CD4-positive, alpha-beta T cell treated with Interleukin-4 for 4 hours (primary cell): ENCODE measurements at places on chromosomes 2 and 18.

DNA sequence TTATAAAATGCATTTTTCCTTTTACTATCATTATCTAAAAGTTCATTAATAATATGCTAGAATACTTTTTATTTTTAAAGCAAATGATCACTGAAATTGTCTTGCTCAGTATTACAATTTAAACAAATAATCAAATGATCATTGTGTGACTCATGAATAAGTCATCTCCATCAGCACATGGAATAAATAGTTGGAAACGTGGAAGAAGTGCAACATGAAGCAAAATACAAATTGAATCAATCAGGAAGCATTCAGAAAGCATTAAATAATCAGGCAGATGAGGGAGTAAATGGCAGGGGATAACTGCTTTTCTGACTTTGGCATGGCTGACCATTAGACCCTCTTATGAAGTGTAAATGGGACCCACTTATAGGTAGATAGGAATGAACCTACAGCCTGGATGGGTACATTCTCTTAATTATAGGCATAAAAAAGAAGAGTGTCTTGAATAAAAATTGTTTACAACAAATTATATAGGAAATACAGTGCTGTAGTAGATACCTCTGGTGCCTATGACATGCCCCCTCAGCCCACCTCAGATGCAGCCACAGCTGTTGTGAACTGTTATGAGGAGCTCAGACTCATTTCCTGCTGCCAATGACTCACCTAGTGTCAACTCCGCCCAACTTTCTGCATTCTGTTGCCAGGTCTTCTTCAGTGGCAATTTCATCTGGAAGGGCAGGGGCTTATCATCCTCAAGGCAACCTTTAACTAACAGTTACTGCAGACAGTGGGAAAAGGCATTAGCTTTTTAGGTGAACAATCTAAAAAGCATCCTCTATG is 936.0 kb downstream of the TRIB2 start:
- no peak for DNase-seq

- DNase-seq: peak; percentile 12
These were observed 93.3 kb upstream of the EML6 start for GRCh38 chr2:54629914-54630857.

- no peak for DNase-seq
These were observed 58.2 kb downstream of the LONRF2 start for GRCh38 chr2:100264121-100264520.

- no peak for DNase-seq
These were observed 45.3 kb downstream of the SMAD7 start for GRCh38 chr18:48905513-48905912.

DNA sequence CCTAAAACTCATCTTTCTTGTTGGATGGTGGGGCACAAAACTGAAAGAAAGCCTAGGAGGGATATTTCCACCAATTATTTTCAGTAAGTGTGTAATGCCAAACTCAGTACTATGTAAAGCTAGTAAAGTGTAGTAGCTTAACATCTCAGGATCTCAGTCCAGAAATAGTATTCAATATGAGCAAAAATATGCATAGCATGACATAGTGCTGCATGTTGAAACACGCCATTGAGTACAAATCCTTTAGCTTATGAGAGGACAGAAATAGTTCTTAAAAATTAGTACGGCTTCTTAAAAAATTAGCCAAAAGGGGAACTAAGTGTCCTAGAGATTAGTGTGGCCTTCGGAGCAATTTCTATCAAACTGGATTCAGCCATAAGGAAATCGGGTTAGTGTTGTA is 21.7 kb upstream of the ATL2 start:
- no peak for DNase-seq

- no peak for DNase-seq
These were observed 1148.5 kb upstream of the FAM98A start for GRCh38 chr2:34747643-34748042.

- no peak for DNase-seq
These were observed 145.3 kb downstream of the SLC4A3 start for GRCh38 chr2:219772697-219773096.

- DNase-seq: peak; percentile 64
These were observed 158.6 kb upstream of the RBMS1 start for GRCh38 chr2:160652236-160652635.

GRCh38 chr2:75500633-75501032 is 60.1 kb downstream of the EVA1A start:
- no peak for DNase-seq

GRCh38 chr18:9113468-9114149 is 11.1 kb downstream of the NDUFV2 start:
- DNase-seq: no peak

GRCh38 chr2:129253461-129253812 is 726.0 kb upstream of the RAB6C start:
- no peak for DNase-seq

- no peak for DNase-seq
These were observed 49.0 kb upstream of the TWSG1 start for GRCh38 chr18:9285604-9286003.

DNA sequence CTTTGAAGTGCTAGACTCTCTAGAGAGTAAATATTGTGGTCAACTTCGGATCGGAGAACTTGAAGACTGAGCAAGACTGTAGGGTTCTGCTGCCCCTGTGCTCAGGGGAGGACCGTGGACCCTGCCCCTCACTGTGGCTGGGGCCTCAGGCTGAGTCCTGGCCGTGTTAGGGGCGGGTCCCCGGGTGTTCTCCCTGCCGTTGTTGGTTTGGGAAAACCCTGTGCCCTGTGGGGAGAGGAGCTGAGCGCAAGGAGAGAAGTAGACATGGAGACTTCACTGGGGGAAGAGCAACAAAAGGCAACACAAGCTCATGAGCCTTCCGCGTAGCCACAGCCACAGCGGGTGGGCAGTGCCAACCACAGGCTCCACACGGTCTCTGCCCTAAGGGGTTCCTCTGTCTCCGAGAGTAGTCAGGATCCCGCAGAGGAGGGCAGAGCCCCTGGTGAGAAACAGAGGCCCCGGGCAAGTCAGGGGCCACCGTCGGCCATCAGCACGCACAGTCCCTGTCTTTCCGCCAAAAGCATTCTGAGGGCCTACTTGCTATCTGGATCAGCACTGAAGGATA is 53.1 kb downstream of the NTSR2 start:
- no peak for DNase-seq

DNA sequence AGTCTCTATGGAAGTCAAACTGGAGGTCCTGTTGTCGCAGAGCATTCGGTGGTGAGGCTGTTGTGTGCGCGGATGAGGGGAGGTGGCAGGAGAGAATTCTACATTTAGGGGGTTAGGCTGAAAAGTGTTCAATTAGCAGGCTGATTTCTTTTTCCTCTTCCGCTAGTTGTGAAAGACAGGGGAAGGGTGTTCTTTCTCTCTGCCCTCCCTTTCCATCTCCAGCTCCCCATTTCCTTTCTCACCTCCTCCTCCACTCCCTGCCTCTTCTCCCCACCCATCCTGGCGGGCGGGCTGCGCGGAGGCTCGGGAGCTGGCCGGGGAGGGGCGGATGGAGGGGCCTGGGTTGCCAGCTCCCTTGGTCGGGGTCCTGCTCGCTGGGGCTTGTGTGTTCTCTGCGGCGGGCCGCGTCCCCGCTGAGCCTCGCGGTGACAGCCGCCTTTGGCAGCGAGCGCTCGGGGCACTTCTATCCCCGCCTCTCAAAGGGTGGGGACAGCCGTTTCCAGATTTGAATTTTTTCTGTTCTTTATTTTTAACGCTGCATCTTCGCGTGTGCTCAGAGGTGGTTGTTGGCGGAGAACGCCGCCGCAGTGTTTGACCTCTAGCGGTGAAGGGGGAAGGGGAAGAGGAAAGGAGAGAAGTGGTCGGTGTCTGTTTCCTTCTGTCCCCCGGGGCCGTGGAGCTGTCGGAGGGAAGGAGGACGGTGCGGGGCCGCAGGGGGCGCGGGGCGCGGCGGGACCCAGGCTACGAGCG is 3.6 kb downstream of the SOX11 start:
- no peak for DNase-seq

GRCh38 chr2:241887806-241888522 is 18.4 kb downstream of the RTP5 start:
- no peak for DNase-seq

- DNase-seq: no peak
These were observed 20.7 kb downstream of the OTOF start for GRCh38 chr2:26457251-26457666.
